ENCODE measurements at places on chromosomes 4 and X.
A peak's percentile ranks its signal among the peaks of the same experiment; 100 is the strongest.

GRCh38 chr4:139774759-139775487 lies 109.3 kb downstream of the MGST2 start:
- no peak for DNase-seq

GRCh38 chr4:112318239-112319142 lies 21.3 kb downstream of the ALPK1 start:
- no peak for DNase-seq

GRCh38 chrX:149248073-149248625 lies 257.0 kb downstream of the IDS start:
- DNase-seq, result no peak

GRCh38 chrX:110477593-110478228 lies 119.1 kb downstream of the RTL9 start:
- peak; percentile 39 for DNase-seq

- DNase-seq, result no peak
These were observed 15.6 kb upstream of the BBS12 start for GRCh38 chr4:122716825-122717448.

GRCh38 chrX:134936542-134936941 lies 54.2 kb upstream of the SMIM10 start:
- DNase-seq, result no peak

GRCh38 chr4:107619066-107619465 lies 101.0 kb downstream of the PAPSS1 start:
- DNase-seq, result peak; percentile 54

GRCh38 chr4:139740531-139741041 lies 75.0 kb downstream of the MGST2 start:
- DNase-seq, result peak; percentile 75

DNA sequence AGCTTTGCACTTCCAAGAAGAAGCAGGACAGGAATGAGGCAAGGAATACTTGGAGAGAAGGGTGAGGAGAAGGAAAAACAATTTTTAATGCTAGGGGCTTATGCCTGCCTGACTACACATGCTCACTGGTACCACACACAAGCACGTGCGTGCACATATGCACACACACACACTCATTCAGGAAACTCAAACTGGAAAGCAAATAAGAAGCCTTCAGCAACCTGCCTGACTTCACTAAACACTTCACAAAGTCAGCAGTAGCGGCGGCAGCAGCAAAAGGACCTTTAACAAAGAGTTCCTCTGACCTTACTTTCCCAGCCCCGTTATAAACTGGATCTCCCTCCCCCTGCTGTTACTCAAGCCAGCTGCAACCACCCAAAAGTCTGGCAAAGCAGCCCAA lies 3.3 kb downstream of the ZDHHC9 start:
- DNase-seq, result no peak

DNA sequence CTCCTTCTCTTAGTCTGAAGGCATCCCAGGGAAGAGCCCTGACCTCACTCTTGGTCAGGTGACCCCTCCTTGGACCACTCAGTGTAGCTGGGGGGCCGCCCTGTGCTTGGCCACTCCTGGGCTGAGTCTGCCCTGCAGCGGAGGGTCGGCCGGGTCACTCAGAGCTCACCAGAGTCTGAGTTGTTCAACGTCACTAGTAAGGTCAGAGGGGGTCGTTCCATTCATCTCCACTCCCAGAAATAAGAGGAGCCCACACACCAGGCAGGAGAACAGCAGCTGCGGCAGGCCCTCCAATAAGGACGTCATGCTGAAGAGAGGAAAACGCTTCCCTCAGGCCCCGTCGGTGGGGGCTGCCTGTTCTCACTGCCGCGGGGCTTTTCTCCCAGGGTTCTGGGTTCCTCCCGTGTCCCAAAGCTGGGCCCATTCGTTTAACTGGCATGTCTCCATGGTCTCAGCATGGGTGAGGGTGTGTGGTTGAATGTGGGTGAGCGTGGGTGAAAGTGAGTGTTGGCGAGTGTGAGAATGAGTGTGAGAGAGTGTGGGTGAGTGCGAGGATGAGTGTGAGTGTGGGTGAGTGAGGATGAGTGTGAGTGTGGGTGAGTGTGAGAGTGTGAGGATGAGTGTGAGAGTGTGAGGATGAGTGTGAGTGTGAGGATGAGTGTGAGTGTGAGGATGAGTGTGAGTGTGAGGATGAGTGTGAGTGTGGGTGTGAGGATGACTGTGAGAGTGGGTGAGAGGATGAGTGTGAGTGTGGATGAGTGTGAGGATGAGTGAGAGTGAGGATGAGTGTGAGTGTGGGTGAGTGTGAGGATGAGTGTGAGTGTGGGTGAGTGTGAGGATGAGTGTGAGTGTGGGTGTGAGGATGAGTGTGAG lies 47.7 kb downstream of the ING2 start:
- no peak for DNase-seq

DNA sequence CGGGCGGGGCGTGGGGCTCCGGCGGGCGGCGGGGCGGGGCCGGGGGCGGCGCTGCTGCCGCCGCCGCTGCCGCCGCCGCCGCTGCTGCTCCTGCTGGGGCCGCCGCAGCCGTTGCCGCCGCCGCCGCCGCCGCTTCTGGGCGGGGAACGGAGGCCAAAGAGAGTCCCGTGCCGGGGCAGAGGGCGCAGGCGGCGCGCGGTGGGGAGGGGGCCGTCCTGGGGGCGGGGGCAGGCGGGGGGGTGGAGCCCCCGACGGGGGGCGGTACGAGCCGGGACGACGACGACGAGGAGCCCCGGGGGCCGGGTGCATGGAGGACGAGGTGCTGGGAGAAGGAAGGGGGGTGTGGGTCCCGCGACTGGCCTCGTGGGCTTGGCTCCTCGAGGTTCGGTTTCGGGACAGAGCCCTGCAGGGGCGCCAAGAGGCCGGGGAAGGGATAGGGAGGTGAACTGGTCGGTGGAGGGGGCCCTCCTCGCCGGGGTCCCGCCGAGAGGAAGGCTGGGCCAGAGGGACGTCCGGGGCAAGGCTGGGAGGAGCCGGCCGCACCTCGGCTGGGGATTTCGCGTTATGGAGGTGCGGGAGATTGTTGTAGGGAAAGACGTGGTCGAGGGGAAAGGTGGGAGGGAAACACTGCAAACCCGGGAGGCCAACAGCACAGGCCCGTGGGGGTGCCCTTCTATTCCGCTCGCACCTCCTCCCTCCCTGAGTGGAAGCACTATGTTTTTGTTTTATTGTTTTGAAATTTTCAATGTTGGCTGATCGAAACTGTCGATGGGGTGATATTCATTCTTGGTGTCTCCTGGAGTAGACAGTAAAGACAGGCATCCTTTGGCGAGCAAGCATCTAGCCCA lies 1.9 kb downstream of the BCORL1 start:
- peak; percentile 52 for DNase-seq

DNA sequence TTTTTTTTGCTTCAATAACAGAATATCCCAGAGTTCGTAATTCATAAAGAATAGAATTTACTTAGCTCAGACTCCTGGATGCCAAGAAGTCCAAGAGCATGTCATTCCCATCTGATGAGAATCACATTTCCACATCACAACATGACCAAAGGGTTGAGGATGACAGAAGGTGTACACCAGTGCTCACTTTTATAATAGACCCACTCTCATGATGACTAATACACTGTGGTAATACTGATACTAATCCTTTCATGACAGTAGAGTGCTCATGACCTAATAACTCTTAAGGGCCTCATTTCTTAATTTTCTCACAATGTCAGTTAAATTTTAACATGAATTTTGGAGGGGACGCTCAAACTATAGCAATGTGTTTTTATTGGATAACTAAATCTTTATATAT lies 69.2 kb downstream of the ZNF732 start:
- DNase-seq, result no peak

GRCh38 chrX:111131572-111131971 lies 35.6 kb downstream of the PAK3 start:
- DNase-seq, result no peak

DNA sequence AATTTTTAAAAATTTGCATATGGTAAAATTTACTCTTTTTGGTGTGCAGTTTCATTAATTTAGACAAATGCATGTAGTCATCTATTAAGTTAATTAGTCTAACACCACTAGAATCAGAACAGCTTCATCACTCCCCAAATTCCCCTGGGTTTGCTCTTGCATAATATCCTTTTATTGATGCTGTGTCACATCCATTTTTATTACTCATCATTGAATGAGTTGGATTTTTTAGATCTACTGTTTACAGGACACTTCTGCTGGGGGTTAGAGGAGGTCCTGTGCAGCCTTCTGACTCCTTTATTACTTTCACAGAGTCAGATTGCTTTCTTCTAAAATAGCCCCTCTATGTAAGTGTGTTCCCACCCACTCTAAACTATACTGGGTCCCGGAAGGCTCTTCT lies 65.9 kb downstream of the MTHFD2L start:
- DNase-seq, result no peak

- peak; percentile 81 for DNase-seq
These were observed 6.8 kb upstream of the SASH3 start for GRCh38 chrX:129772796-129773431.

DNA sequence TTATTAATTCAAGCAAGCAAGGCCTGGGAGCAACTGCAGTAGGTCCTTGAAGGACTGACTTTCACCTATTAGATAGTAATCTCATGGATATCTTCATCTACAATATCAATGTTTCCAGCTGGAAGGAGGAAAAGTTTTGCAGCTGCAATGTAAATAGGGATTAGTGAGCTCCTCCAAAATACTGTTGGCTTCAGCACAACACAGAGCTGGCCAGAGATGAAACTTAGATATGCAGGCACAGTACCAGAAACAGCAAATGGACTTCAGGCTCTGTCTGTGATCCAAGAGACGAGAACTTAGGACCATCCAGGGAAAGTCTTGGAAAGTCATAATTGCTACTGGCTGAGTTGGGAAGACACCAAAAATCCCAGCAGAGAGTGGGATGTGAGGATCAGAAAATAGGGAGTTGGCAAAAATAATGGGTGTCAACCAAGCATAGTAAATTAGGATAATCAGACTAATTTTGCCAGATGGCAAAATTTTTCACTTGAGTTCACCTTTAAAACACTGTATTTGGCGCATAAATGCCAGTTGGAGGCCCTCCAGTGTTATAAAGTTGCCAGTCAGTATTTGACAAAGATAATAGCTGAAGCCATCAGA lies 57.5 kb downstream of the PARM1 start:
- peak; percentile 70 for DNase-seq

- DNase-seq, result no peak
These were observed 173.6 kb upstream of the MED14 start for GRCh38 chrX:40908857-40909475.

DNA sequence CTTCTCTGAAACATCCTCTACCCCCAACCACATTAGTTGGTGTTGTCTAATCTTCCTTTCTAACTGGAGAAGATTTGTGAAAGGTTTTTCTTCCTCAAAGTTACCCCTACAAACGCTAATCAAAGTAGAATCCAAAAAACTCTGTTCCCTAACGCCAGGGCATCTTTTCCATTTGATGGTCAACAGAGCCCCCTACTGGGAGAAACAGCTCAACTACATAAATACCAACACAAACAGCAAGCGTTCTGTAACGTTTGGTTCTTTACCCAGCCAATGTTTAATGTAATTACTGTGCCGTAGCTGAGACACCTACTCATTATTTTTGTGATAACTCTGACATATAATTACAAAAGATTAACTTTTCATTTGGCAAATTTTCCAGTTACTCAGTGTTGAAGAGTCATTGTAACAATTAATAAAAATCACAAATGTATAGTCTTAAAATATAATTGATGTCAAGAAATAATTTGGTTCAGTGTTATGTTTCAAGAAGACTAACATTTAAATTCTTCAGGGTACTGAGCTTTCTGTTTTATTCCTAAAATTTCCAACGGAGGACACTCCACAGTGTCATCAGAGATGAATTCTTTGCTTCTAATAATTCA lies 94.9 kb upstream of the TBC1D9 start:
- peak; percentile 73 for DNase-seq

DNA sequence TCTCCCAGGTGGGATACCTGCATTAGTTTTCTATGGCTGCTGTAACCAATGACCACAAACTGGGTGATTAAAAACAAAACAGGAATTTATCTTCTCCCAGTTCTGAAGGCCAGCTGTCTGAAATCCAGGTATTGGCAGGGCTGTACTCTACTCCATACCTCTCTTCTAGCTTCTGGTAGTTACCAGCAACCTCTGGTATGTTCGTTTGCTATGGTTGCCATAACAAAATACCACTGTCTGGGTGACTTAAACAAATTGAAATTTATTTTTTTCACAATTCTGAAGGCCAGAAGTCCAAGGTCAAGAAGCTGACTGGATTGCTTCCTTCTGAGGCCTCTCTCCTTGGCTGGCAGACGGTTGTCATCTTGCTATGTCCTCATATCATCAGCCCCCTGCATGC lies 642.1 kb upstream of the TENM3 start:
- DNase-seq, result no peak

- DNase-seq, result no peak
These were observed 137.2 kb upstream of the ESX1 start for GRCh38 chrX:104391906-104392305.

DNA sequence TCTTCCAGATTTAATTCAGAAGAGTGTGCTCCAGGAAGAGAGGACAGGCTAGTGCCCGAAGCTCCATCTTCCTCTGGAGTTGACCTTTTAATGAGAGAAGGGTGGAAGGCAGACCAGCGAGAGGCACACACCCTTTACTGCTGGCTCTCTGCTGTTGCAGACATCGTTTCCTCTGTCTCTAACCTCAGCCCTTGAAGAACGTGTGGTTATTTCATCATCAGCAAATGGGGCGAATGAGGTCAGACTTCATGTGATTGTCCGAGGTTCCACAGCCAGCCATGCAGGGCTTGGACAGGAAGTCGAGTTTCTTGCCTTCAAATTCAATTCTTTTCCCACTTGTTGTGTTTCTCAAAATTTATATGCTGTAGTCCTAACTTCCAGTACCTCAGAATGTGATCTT lies 155.2 kb upstream of the MSX1 start:
- DNase-seq, result no peak

DNA sequence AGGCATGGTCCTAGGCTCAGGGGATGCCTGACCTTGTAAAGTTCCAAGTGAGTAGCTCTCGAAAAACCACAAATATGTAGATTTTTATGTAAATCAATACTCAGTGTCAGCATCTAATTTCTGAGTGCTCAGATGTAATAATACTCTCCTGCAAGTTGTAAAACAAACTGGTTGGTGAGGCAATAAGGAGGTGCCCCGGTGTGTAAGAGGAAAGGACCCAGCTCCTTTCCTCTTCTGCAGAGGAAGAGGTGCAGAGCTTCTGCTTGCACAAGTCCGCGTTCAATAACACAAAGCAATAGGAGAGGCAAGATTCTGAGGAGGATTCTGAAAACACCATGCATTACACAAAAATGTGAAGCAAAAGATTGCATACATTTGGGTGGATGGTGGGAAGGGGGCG lies 43.6 kb upstream of the ENPP6 start:
- no peak for DNase-seq

- DNase-seq, result peak; percentile 27
These were observed 346.3 kb downstream of the FBXW7 start for GRCh38 chr4:152189451-152190179.

DNA sequence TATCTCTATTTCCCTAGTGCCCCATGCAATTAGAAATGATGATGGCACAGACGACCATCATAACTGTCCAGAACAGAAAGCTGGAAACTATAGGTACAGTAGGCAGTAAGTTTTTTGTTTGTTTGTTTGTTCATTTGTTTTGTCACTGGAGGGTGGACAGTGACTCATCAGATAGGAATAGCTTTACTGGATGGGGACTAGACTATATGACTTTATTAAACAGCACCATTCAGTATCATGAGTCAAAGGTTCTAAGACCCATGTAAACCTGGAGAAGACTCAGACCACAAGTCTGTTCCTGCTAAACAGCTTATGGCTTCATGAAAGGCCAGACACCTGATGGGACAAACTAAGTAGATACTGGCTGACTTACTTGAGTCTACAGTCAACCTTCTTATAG lies 38.4 kb downstream of the PLAC1 start:
- DNase-seq, result no peak

GRCh38 chr4:80726471-80726870 lies 304.0 kb upstream of the BMP3 start:
- DNase-seq, result no peak

Measured in femur (tissue), 1 donor.